AML-193 (cell line): ENCODE measurements at places on chromosomes 5 and 9.
A peak's percentile ranks its signal among the peaks of the same experiment; 100 is the strongest.

DNA sequence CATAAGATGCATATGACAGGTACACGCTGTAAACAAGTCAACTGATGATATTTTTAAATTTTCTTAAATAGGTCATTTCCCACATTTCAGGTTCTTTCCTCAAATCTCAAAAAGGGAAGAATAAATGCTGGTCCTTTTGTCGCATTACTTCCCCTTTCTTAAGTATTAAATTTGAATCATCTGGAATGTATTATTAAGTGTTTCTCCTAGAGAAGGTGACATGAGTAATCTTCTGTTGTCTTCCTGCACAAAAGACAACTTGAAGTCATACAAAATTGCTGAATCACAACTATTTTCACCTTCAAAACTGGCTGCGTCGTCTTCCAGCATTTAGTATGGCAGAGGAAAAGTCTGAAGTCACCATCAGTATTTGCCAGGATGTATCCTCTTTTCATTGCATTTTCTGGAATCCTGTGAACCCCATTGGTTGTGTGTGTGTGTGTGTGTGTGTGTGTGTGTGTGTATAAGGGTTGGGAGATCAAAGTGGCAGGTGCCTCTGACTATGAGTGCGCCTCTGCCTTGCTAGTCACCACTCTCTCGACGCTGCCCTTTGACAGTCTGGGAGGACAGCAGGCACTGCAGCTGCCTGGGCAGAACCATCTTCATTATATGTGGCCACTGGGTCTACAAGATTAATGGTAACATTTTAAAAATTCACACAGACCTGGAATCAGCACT is 86.9 kb downstream of the MVB12B start:
- peak; percentile 27 for DNase-seq

- no peak for DNase-seq
Observed at GRCh38 chr5:88355490-88356050, 86.9 kb upstream of the TMEM161B start.

- no peak for DNase-seq
Observed at GRCh38 chr5:111691508-111691907, 65.5 kb downstream of the NREP start.

DNA sequence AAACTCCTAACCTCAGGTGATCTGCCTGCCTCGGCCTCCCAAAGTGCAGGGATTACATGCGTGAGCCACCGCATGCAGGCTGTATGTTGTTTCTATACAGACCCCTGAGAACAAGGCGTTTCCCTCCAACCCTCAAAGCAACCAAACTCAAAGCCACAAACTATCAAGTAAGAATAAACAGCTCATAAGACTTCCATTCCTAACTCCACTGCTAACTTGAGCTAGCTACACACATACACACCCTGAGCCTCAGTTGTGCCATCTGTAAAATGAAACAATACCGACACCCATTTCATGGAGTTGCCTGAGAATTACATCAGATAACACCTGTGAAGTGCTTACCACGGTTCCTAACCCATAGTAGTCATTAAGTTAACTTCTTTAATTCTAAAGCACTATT is 70.8 kb downstream of the SERINC5 start:
- DNase-seq, result no peak

DNA sequence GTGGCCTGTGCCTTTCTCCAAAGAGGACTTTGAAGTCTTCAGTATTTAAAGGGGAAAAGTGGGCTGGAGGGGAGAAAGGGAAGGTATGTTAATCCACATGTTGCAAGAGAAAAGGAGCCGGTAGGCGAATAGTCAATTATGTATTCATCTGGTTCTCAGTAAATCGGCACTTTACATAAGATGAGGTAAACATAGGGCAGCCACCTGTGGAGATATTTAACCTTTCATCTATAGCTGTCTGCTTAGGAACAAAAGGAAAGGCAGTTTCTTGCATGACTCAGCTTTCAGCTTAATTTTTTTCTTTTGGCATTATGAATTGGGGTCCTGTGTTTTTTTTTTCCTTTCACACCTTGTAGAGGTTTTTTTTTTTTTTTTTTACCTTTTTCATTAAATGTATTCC is 42.2 kb downstream of the FGD3 start:
- DNase-seq, result no peak

DNA sequence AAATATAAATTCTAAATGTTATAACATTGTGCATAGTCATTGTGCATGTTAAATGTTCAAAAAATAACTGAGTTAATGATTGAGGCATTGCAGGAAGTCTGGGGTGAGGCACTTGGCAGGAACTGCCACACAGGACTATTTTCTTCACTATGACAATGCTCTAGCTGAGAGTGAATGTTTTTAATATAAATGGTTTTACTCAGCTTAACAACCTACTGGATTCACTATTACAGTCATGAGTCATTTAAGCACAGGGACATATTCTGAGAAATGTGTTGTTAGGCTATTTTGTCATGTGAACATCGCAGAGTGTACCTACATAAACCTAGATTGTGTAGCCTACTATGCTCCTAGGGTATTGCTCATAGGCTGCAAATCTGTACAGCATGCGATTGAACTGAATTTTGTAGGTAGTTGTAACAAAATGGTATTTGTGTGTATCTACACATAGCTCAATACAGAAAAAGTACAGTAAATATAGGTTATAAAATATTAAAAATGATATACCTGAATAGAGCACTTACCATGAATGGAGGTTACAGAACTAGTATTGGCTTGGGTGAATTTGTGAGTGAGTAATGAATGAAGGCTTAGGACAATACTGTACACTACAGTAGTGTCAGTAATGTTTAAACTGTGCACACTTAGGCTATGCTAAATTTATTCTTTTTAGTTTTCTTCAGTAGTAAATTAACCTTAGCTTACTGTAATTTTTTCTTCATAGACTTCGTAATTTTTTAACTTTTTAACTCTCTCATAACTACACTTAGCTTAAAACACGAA is 346.1 kb upstream of the PTGER4 start:
- no peak for DNase-seq

- DNase-seq, result no peak
Observed at GRCh38 chr5:107875833-107876232, 205.1 kb upstream of the EFNA5 start.

- DNase-seq, result no peak
Observed at GRCh38 chr9:85600675-85601263, 141.0 kb downstream of the AGTPBP1 start.

DNA sequence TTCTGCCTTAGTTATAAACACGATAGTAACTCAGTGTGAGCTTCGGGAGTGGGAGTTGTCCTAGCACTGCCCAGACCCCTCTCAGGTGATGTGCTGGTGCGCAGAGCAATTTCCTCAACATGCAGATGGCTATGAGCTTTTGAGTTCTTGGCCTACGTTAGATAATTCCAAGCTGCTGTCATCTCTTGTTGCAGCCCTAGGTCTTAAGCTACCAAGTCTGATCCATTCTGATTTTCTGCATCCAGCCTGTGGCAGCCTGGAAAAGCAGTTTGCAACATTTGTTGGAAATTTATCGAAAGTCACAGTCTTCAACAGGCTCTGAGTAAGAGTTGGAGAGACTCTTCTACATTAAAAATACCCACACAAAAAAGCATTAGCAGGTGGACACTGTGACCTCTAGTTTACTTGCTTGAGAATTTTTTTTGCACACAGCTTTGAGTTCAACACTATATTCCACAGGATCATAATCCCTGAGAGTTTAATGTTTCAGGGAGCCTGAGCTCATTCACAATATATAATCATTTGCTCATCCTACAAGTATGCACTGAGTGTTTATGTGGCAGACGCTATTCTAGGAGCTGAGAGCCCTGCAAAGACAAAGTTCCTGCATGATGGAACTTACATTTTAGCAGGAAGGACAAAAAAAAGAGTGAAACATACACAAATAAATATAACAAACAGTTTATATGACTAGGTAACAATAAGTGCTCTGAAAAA is 91.6 kb downstream of the UBE2QL1 start:
- DNase-seq, result no peak

DNA sequence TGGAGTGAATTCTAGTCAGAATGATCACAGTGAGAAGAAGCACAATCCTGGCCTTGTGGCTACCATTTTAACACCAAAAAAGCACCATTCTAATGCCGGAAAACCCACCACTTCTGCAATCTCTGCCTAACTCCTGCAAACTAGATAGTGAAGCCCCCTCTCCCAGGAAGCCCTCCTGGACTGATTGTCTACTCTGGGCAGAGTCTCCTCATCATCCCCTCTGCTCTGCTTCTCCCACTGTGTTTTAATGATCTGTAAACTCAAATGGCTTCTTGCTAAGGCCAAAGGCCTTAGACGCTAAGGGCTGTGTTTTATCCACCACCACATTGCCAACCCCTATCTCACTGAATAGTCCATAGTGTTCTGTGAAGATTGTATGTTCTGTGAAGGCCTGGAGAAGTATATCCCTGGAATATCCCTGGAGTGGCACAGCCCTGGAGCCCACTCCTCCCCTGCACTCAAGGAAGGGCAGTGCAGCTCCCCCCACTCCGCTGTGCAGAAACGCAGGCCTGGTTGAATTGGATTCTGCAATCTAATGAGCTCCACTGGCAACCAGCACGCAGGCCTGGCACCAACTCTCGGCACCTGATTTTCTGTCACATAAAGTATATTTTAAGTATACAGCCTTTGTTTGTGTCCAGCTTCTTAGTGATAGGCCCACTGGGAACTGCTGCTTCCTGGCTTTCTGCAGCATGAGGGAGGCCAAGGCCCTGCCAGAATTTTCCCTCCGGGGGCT is 126.3 kb downstream of the ATPSCKMT start:
- DNase-seq, result no peak

DNA sequence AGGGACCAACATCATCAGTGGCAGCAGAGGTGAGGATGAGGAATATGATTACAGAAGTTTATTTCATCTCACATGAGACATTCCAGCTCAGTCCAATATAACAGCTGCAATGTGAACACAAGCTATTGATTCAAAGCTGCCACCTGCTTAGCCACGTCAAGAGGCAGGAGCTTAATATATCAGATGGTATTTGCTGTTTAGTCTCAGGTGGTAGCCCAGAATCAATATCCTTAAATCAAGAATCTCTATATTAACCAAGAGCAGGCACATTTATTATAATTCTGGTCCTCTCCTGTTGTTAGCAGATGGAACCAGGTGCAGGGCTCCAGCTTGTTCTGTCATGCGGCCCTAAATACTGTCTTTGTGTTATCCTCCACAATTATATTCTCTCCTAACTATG is 431.6 kb downstream of the ICE1 start:
- no peak for DNase-seq

DNA sequence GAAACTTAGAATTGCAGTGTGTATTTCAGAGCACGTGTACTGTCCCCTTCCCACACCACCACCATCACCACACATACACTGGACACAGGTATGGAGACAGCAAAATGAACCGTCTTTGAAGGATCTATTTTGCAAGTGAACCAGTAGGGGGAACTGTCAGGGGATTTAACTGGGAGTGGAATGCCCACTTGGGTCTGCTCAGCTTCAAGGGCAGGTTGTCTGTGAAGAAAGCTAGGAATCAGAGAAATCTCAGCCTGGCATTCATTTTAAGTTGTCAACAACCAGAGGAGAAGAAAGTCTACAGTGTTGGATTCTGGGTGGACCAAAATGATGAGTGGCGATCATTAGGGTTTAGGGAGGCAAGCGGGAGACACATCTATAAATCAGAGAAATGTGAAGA is 147.0 kb downstream of the DCP2 start:
- no peak for DNase-seq

- no peak for DNase-seq
Observed at GRCh38 chr9:134585746-134586706, 55.6 kb upstream of the COL5A1 start.

GRCh38 chr5:32461441-32462120 is 17.0 kb upstream of the ZFR start:
- DNase-seq, result no peak

DNA sequence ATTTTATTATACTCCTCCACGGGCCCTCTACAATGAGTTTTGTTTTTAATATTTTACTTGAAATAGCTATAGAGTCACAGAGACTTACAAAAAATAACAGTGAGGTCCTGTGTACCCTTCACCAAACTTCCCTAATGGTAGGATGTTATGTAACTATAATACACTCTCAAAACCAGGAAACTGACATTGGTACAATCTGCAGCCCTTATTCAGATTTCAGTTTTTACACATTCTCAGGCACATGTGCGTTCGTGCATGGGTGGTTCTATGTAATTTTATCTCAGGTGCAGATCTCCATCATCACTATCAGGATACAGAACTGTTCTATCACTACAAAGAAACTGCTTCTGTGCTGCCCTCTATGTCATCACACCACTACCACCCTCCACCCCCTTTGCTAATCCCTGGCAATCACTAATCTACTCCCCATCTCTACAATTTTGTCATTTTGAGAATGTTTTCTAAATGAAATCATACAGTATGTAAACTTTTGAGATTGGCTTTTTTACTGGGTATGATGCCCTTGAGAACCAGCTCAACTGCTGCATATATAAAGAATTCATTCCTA is 16.4 kb downstream of the RAB14 start:
- peak; percentile 35 for DNase-seq

GRCh38 chr5:143222287-143223231 is 180.9 kb downstream of the NR3C1 start:
- peak; percentile 55 for DNase-seq

GRCh38 chr5:94402096-94402495 is 216.3 kb downstream of the KIAA0825 start:
- no peak for DNase-seq

GRCh38 chr9:84153885-84154284 is 173.3 kb downstream of the RMI1 start:
- DNase-seq, result no peak

- DNase-seq, result no peak
Observed at GRCh38 chr5:123906698-123907295, 394.8 kb downstream of the CSNK1G3 start.

- peak; percentile 49 for DNase-seq
Observed at GRCh38 chr5:173618927-173619519, 2.6 kb upstream of the BOD1 start.

DNA sequence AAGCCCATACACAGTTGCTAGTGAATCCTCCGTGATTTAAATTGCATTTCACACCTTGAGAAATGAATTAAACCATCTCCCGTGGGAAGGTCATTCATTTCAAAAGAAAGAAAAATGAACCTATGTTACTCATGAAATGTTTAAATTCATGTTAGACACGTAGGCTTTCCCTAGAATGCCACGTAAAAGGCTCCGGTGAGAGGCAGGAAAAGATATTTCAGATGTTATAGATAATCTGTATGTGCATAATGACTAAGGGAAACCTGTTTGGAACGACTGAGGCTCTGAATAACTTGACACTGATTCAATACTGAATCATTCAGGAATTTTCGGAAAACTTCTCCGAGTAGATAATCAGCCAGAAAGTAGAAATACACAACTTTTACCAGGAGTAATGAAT is 134.3 kb upstream of the ICE1 start:
- DNase-seq, result no peak

- peak; percentile 42 for DNase-seq
Observed at GRCh38 chr5:169980418-169981053, at the start of gene INSYN2B. INSYN2B (minus strand) TSS chr5:169980495; CDS start chr5:169883898, 96,597 bp downstream.
